A549 (cell line): ENCODE measurements at places on chromosomes 2 and 18. TPM values are rescaled to one million over a fixed set of nuclear protein-coding genes. Genes with fewer than 3 reads are reported as not detected.

DNA sequence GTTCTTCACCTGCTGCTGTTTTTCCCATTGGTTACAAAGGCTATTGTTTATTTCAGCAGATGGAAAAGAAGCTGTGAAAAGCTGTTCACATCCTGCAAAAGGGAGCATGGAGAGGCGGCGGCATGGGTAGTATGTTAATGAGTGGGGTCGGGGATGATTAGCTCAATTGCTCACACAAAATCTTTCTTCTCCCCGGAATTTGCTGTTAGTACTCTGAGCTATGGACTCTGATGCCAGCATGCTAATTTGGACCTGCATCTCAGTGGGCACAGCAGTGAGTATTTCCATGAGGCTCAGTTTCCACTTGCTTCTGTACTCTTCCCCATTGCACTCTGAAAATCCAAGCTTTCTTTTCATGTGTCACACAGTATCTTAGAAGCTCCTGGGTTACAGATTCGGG, 61.6 kb downstream of the DNER start:
- DNase-seq, result no peak

DNA sequence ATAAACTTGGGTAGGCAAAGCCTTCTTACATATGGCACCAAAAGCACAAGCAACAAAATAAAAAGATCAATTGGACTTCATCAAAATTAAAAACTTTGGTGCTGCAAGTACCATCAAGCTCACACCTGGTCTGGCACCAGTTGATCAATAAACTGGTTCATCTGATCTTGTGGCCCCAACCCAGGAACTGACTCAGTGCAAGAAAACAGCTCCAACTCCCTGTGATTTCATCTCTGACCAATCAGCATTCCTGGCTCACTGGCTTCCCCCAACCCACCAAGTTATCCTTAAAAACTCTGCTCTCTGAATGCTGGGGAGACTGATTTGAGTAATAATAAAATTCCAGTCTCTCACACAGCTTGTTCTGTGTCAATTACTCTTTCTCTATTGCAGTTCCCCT, 8.4 kb downstream of the EPG5 start:
- no peak for DNase-seq

DNA sequence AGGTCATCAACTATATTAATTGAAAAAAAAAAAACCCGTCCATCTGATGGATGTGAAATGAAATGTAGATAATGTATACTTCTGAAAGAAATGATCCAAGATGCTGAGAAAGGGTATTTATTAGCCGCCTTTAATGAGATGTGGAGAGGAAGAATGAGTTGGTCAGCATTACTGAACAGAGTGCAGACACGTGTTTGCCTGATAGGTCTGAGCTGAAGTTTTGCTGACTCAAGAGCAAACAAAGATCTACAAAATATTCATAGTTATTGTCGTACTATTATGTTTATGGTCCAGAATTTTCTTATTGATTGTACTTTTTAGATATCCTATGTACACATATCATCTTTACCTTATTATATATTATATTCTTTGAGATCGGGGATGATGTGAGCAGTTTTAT, 235.3 kb downstream of the RDH14 start:
- DNase-seq, result no peak

DNA sequence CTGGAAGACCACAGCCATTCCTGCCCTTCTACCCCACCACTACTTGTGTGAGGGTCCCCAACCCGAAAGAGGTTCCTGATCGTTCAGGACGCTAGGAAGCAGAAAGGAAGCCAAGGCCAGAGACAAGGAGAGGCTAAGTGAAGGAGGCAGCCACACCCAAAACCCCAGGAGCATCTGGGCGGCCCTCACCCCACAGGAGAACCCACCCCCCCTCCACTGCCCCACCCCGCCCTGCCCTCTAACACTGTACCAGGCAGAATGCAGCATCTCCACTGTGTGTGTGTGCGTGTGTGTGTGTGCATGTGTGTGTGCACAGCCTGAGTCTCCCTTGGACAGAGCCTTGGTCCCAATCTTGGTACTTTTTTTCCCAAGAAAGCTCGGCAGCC, 207.5 kb upstream of the HAAO start:
- peak; percentile 55 for DNase-seq

DNA sequence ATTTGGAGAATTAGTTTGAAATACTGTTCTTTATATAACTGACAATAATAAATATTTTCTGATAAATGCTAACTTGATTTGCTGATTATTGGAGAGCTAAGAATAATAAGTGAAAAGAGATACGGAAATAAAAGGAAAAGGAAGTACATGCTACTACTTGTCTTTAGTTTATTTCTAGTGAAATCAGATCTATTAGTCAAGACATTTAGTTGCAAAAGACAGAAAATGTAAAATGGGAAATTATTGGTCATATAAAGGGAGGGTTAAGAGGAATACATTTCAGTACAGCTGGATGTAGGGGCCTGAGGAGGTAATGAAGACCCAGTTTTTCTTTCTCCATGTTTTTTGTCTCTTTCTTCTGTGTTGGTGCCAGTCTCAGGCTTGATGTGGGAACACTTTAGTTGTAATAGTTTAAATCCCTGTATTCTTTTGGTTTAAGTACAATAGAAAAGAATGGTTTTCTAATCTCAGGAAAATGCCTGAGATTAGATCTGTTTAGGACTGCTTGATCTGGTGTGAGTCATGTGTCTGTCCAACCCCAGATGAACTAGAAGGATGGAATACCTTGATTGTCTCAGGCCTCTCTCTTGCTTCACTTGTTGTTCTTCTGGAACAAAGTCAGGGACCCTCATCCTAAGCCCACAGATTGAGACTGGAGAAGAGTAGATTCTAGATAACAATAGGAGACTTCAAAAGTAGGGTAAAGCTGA, 58.0 kb downstream of the PLCL1 start:
- no peak for DNase-seq

- no peak for DNase-seq
These were observed 93.5 kb downstream of the OSBPL6 start for GRCh38 chr2:178287652-178288344.

- DNase-seq, result no peak
These were observed 321.5 kb upstream of the FSIP2 start for GRCh38 chr2:185417111-185417510.

DNA sequence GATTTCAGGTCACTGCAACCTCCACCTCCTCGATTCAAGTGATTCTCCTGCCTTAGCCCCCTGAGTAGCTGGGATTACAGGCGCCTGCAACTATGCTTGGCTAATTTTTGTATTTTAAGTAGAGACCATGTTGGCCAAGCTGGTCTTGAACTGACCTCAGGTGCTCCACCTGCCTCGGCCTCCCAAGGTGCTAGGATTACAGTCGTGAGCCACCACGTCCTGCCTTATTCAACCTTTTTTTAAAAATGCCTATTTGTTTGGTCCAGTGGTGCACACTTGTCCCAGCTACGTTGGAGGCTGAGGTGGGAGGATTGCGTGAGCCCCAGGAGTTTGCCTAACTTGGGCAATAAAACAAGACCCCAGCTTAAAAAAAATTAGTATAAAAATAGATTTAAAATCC, 43.3 kb downstream of the CYP20A1 start:
- no peak for DNase-seq

EPB41L3 gene
- 0.37 to 0.46 TPM (median 0.37 TPM) in 3 replicates for polyA plus RNA-seq

MARCHF7 gene
- polyA plus RNA-seq, result 64.3 to 70.7 TPM (median 65.3 TPM) in 3 replicates

SERPINB4 gene
- polyA plus RNA-seq, result 0.15 TPM in 1 of 3 replicates, not detected in the others

ARHGEF4 gene
- polyA plus RNA-seq, result 2.1 to 2.5 TPM (median 2.2 TPM) in 3 replicates

STPG4 gene
- polyA plus RNA-seq, result 0.05 to 0.16 TPM (median 0.14 TPM) in 3 replicates

CRIM1 gene
- 127 to 135 TPM (median 130 TPM) in 3 replicates for polyA plus RNA-seq

RAPGEF4 gene
- polyA plus RNA-seq, result 0.08 to 0.29 TPM (median 0.18 TPM) in 3 replicates

EN1 gene
- polyA plus RNA-seq, result 0.62 to 0.92 TPM (median 0.90 TPM) in 3 replicates
